ENCODE measurements at places on chromosomes 2 and 18.

DNA sequence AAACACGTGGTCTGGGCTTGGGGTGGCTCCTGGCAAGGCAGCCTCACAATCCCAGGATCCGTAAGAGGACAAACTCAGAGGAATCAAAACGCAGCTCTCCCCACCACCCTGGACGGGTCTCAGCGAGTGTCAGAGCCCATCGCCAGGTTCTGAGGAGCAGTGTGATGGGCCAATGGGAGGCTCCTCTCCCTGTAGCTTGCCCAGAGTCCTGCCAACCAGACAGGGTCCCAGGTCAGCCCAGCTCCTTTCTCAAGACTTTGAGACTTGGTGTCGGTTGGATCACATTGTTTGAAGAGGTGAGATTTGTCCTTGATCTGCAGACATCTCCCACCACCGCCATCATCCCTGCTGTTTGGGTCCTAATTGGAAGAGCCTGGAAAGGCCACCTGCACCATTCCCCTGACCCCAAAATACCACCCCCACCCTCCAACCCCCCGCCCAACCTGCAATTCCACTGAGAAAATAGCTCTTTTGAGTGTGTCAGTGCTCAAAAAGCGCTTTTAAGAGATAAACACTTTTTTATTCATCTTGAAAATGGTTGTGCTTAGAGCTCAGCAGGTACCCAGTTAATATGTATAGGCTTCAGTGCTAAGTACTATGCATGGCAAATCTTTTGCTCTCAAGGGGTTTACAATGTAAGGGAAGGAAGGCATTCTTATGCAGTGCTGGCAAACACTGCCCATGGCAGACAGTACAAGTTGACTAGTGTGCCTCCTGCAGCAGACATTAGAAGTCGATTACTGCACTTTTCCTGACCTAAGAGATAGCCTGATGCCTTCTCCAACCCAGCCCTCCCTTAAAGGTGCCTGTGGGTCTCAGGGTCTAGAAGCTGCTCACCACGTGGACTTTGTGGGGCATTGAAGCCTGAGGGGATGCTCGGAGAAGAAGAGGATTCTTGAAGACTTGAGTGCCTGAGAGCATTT is 50.6 kb downstream of the GLI2 start:
- no peak for DNase-seq

- no peak for DNase-seq
Measured at GRCh38 chr18:79139206-79139605, 70.0 kb downstream of the ATP9B start.

- DNase-seq: no peak
Measured at GRCh38 chr2:24912523-24912922, 7.5 kb downstream of the ADCY3 start.

- DNase-seq: no peak
Measured at GRCh38 chr2:10239561-10239967, 63.1 kb upstream of the HPCAL1 start.

DNA sequence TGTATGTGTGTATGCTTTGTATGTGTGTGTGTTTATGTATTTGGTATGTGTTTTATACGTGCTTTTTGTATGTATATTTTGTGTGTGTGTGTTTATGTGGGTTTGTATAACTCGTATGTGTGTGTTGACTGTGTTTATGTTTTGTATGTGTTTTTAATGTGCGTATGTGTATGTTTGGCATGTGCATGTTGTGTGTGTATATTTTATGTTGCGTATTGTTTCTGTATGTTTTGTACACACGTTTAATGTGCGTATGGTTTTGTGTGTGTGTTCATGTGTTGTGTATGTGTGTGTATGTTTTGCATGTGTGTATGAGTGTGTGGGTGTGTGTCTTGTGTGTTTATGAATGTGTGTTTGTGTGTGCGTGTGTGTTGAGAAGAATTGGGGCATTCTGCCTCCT is 55.2 kb upstream of the NCK2 start:
- DNase-seq: no peak

DNA sequence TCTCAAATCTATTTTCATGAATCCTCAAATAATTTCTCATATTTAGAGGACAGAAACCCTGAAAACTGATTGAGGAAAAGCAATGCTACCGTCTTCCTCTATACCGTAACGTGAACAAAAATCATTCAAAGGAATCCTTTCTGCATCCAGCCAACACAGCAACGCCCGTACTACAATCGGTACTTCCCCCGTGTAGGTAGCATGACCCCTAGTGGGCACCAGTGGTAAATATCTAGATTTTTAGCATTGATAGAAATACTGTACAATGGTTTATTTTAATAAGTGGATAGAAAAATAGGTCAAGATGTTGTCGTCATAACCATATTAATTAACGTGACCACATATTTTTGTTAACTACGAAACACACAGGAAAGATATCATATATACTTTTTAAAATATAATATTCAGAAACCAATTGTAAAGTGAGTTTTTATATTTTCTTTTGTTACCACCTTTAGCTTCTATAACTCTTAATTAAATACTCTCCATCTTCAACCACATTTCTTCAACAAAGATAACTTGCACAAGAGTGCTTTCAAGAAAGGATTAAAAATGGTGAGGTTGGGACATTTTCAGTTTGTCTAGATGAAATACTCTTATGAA is 194.1 kb downstream of the SS18 start:
- DNase-seq: peak; percentile 0

DNA sequence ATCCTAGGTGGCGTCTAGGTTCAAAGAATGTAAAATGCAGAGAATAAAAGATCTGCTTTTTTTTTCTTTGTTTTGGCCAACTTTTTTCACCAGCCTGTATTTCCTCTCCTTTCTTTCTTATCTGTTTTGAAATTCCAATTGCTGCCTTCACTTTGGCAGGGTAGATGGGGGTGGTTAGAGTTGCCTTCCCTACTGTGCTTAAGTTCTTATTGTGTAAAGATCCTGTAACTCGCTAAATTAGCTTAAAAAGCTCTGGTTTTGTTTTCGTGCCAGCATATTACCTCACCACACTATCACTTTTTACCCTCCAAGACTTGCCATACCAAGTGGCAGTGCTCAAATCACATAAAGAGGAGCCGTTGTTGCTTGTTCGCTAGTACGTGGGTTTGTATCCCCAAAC is 921.7 kb downstream of the DPP10 start:
- DNase-seq: no peak

DNA sequence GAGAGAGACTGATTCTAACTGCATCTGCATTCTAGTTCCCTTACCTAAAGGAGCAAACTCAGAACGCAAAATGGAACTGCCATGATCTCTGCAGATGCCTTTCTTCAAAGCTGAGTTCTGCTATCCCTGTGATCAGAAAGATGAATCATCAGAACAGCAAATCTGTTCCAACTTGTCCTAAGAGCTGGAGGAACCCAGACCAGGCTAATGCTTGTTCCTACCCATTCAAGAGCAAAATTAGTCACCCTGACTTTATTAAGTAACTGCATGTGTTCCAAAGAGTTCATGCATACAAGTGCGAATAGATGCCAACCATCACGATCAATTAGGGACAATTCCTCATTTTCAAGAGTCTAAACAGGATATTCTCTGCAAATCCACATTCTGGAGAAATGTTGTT is 46.5 kb downstream of the MBP start:
- no peak for DNase-seq

DNA sequence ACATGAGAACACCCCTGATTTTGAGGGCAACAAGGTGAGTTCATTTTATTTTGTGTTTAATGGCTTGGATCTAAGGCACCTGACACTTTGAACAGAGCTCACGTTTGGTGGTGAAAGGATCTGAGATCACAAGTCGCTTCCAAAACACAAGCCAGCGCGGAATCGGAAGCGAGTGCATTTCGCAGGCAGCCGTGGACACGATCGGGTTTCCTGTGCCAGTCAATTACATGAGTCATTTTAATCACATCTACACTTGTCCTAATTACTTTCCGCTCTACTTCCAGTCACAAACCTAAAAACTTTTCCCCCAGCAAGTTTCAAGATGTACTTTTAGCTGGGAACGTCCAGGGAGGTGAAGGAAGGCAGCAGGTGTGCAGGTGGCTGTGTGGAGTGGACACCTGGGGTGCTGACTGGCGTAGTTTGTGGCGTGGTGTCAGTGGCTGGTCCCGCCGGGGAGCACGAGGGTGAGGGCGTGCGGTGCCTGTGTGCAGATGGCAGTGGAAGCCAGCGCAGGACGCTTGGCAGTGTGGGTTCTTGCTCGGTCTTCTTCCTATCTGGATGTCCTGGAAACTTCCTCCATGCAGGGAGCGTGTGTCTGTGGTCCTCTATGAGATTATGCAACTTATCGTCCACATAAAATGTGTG is 75.6 kb downstream of the DCDC2C start:
- no peak for DNase-seq

GRCh38 chr2:104431701-104432121 is 422.2 kb upstream of the POU3F3 start:
- no peak for DNase-seq

DNA sequence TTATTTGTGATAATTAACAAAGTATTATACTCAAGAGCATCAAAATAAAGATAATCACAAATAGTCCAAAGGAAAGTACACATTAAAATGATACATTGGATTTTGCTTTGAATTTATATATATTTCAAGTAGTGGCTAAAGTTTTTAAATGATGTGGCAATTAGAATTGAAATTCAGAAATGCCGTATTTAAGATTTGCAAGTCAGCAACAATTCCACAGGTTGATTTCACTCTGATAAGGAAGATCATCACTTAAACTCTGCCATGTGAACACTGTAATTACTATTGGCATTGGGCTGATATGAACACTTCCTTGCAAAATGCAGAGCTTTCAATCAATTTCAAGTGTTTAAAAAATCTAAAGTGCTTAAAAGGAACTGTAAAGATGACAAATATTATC is 39.6 kb upstream of the PAX3 start:
- DNase-seq: no peak

DNA sequence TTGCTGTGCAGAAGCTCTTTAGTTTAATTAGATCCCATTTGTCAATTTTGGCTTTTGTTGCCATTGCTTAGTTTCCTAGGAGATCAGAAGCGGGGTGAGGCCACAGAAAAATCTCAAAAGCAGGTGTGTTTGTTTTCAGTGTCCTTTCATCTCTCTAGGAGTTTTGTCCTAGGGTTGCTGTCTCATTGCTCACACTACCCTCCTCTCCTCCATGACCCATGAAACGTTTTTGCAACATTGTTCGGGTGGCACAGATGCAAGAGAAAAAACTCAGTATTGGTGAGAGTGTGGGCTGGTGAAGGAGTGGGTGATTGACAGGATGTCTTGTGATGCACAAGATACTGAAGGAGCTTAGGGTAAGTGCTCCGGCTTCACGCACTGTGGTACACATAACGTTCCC is 103.6 kb downstream of the LYPD1 start:
- DNase-seq: no peak

DNA sequence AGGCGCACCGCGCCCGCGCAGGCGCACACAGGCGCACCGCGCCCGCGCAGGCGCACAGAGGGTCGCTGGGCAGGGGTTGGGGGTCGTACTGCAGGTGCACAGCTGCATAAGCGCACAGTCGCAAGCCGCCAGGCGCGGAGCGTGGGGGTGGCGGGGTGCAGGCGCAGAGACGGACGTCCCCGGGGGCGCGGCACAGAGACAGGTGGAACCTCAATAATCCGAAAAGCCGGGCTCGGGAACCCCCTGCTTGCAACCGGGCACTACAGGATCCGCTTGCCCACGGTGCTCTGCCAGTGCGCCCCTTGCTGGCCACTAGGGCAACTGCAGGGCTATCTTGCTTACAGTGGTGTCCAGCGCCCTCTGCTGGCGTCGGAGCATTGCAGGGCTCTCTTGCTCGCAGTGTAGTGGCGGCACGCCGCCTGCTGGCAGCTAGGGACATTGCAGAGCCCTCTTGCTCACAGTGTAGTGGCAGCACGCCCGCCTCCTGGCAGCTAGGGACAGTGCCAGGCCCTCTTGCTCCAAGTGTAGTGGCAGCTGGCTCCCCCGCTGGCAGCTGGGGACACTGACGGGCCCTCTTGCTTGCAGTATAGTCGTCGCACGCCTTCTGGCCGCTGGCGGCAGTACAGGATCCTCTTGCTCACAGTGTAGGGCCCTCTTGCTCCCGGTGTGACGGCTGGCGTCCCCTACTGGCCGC is 34.9 kb downstream of the FAM110C start:
- DNase-seq: no peak

DNA sequence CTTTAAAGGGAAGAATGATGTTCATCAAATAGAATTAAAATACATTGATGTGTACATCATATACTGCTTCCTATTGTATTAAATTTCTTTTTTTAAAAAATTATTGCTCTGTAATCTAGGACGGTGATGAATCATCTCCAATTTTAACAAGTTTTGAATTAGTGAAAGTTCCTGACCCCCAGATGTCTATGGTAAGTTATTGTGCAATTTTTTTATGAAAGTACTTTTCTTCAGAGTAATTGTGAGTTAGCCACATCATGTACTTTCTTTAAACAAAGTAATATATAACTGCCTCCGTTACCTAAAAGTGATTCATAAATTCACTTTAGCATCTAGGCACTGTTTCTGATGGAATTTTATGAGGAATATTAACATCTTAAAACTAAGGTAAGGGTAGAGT is 38.1 kb downstream of the PIK3C3 start:
- DNase-seq: no peak

- DNase-seq: peak; percentile 39
Measured at GRCh38 chr2:70643715-70644114, 90.1 kb upstream of the TGFA start.

DNA sequence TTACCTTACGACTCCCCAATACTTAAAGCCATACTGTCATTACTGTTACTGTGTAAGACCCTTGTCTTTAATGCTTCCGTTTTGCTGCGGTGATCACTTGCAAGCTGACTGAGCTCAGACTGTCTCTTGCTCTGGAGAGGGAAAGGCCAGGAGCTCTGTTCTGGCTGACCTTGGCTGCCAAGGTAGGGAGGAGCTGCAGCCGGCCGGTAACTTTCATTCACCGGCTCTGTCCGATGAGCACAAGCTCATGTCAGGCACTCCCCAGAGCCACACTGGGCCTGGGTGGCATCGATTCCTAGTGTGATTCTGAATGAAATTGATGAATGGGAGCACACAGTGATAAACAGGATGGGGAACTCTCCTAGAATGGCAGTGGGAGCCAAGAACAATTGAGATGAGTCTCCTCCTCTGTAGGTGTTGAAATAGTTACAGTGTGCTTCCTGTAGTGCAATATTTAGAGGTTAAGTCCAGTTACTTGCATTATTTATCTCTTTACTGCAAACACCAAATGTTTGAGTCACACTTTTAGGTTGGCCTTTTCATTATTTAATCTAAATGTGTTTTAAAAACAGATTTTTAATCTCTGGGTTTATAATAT is 100.9 kb downstream of the ATP9B start:
- no peak for DNase-seq

GRCh38 chr2:108612153-108612513 is 77.9 kb downstream of the LIMS1 start:
- no peak for DNase-seq

DNA sequence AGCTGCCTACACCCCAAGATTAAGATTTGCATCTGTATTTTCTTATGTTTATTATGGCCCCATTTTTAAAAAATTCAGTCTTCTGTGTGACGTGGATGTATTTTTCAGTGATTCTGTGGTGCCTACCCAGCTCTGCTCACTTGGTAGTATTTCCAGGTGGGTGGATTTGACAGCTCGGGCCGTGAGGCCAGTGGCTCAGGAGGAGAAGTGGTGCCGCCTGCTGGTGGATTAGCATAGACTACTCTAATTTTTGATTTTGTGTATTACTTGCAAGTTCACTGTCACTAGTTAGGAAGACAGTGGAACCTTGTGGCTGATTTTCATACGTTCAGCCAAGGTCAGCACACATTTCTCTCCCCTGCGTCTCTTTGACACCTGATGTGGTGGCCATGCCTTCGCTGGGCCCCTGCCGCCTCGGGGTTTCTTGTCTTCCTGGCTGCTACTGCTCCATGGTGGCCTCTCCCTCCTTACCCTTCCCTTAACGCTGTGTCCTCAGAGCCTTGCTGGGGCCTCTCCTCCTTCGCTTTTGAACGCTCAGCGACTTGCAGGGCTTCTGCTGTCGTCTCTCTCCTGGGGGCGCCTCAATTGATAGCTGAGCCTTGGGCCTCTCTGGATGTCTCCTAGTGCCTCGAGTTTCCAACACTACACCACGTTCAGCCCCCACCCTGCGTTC is 89.4 kb downstream of the DGKD start:
- DNase-seq: no peak
